ENCODE measurements at places on chromosomes 3 and 15. TPM values are rescaled to one million over a fixed set of nuclear protein-coding genes. Genes with fewer than 3 reads are reported as not detected.

Gene BMF
- total RNA-seq, result 31.0 TPM

DNA sequence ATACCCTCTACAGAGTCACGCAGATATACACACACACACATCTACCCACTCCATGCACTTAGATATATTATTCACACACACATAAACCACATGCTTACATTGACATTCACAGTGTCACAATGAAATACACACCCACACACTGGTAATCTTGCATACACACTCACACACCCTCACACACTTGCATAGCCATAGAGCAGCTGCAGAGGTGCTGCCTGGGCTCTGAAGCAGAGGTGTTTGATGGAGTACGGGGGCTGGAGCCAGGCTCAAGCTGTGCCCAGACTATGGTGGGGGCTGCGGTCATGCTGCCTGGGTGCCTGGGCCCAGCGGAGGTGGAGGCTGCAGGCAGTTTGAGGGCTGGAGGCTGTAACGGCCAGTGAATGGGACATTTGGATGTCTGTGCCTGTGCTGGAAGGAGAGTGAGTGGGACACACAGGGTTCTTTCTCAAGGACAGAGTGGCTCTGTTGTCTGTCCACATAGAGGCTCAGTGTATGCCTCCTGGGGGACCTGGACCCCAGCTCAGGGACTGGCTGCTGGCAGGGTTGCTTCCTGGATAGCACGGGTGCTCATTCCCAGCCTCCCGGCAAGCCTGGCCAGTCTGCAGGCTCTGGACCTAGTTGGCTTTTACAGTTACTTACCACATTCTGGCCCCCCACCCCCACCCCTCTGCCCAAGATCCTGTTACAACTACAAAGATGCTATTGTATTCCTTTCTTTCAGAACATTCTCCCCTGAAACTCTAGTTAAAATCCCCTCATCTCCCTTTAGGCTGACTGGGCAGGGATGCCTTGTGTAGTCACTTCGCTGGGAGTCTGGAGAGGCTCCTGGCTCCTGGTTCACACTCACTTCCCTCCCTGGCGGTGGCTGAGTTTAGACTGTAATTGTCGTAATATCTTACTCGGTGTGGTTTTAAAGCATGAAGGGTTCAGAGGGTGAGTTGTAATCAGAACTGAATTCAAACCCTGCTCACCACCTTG is 12.5 kb downstream of the GASK1A start:
- no peaks in the 10 kb centered on the region for H3K27me3 ChIP-seq
- no peak overlapping the region for H3K27ac ChIP-seq

Gene IMPG2
- 0.26 TPM for total RNA-seq

DNA sequence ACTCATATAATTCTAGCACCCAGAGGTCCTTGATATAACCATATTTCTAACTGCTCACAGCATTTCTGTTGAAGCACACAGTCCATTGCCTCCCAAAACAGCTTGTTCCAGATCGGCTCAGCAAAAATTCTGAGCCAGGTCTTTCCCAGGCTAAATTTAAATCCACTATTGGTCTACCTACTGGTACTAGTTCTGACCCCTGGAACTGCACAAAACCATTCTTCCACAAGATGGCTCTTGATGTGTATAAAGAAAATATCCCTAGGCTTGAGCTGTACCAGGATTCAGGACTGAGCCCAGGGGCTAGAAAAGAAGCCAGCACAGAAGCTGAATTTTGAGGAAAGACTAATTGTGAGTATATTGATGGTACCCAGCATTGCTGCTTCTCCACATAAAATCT is 75.4 kb upstream of the ABHD17C start:
- no peak overlapping the region for H3K4me3 ChIP-seq
- H3K36me3 ChIP-seq, result no peaks in the 10 kb centered on the region
- no peaks in the 10 kb centered on the region for H3K27me3 ChIP-seq
- no peak overlapping the region for H3K27ac ChIP-seq
- H3K4me1 ChIP-seq, result no peaks in the 10 kb centered on the region

- no peaks in the 10 kb centered on the region for H3K36me3 ChIP-seq
- H3K27ac ChIP-seq, result no peak overlapping the region
- no peak overlapping the region for H3K4me3 ChIP-seq
- H3K27me3 ChIP-seq, result no peaks in the 10 kb centered on the region
Observed at GRCh38 chr3:90221900-90222299, 1114.5 kb downstream of the EPHA3 start.

DNA sequence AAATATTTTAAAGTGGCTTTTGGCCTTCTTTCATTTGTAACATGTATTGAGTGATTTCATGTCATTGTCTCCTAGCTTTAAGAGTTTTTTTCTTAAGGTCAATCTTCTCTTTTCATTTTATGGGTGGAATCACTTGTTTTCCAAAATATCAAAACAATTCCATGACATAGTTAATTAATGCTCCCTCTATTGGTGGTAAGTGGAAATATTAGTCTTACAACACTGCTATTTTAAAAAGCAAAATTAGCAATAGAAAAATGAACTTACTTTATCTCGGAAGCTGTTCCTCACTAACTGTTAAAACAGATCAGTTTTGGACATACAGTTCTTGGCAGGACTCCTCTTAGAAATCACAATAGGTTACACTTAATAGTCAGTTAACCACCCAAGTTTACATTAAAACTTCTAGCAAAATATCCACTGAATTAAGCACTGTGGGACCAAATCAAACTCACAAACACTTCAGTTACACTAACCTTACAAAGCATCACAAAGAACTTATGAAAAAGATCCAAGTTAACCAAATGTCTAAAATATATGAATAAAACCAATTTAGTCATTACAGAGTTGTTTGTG is 42.4 kb downstream of the TIGIT start:
- no peak overlapping the region for H3K27ac ChIP-seq
- no peaks in the 10 kb centered on the region for H3K4me1 ChIP-seq
- DNase-seq, result peak; percentile 13
- H3K36me3 ChIP-seq, result peaks cover 5% of the 10 kb centered on the region
- H3K4me3 ChIP-seq, result no peak overlapping the region

Gene IL20RB
- 22.0 TPM for total RNA-seq

Gene PYGO1
- total RNA-seq, result 4.6 TPM

DNA sequence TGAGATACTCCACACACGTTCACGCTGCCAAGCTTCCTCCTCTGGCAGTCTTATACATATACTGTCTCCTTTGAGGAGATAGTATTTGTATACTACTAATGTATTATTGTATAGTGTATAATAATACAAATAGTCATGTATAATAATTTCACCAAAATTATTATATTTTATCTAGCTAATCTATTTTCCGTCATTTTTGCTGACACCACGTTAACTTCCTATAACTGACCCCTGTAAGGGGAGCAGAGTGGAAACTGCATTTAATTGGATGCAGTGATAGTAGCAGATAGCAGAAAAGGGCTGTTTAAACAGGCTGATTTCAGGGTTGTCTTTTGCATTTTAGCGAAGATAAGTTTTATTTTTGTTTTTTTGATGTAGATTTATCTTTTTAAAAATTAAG is 30.5 kb upstream of the TMEM42 start:
- no peak overlapping the region for H3K4me3 ChIP-seq
- H3K27me3 ChIP-seq, result no peaks in the 10 kb centered on the region
- DNase-seq, result no peak
- no peaks in the 10 kb centered on the region for H3K4me1 ChIP-seq
- H3K27ac ChIP-seq, result no peak overlapping the region

Gene MAGI1
- total RNA-seq, result 31.8 TPM

- DNase-seq, result no peak
- no peaks in the 10 kb centered on the region for H3K36me3 ChIP-seq
Observed at GRCh38 chr3:45617430-45618080, 23.0 kb downstream of the LIMD1 start.

GRCh38 chr3:197027896-197028727 is 1.5 kb downstream of the MELTF start:
- H3K27ac ChIP-seq, result no peak overlapping the region
- H3K36me3 ChIP-seq, result no peaks in the 10 kb centered on the region
- peaks cover 24% of the 10 kb centered on the region for H3K4me1 ChIP-seq
- DNase-seq, result no peak
- peaks cover 4% of the 10 kb centered on the region for H3K27me3 ChIP-seq
- H3K4me3 ChIP-seq, result no peak overlapping the region

DNA sequence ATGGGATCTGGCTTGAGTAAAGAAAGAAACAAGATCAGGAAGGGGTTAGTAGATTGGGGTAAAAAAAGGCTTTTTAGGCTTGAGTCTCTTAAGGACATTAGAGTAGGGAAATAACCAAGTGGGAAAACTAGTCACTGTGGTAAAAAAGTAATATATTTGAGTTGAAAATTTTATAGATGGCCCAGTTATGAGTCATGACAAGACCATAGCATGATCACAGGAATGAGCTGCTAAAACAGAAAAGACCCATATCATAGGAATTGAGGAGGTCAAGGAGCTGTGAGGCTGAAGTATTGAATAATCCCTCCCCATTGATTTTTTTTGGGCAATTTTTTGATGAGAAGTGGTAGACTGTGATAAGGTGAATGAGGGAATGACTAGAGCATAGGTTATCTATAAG is 69.2 kb upstream of the TBC1D5 start:
- H3K27ac ChIP-seq, result no peak overlapping the region
- H3K27me3 ChIP-seq, result no peaks in the 10 kb centered on the region
- no peaks in the 10 kb centered on the region for H3K36me3 ChIP-seq

GRCh38 chr3:82084824-82085223 is 323.4 kb upstream of the GBE1 start:
- no peak overlapping the region for H3K4me3 ChIP-seq
- DNase-seq, result no peak
- peaks cover 18% of the 10 kb centered on the region for H3K4me1 ChIP-seq
- no peaks in the 10 kb centered on the region for H3K27me3 ChIP-seq
- no peaks in the 10 kb centered on the region for H3K36me3 ChIP-seq
- no peak overlapping the region for H3K27ac ChIP-seq

- H3K4me3 ChIP-seq, result peak within 1 kb of the TSS; percentile 50
- H3K27me3 ChIP-seq, result peaks cover 49% of the 10 kb centered on the region
- no peaks in the 10 kb centered on the region for H3K36me3 ChIP-seq
- no peak within 1 kb of the TSS for H3K27ac ChIP-seq
- H3K4me1 ChIP-seq, result peaks cover 16% of the 10 kb centered on the region
Observed at GRCh38 chr3:160225176-160226025, at the start of gene C3orf80. C3orf80 (plus strand) TSS chr3:160225422; CDS start chr3:160225636, 214 bp downstream.

GRCh38 chr15:85840079-85840801 is 45.5 kb upstream of the KLHL25 start:
- peak overlapping the region; percentile 48 for H3K4me3 ChIP-seq
- peaks cover 4% of the 10 kb centered on the region for H3K4me1 ChIP-seq
- H3K36me3 ChIP-seq, result no peaks in the 10 kb centered on the region
- no peak overlapping the region for H3K27ac ChIP-seq

DNA sequence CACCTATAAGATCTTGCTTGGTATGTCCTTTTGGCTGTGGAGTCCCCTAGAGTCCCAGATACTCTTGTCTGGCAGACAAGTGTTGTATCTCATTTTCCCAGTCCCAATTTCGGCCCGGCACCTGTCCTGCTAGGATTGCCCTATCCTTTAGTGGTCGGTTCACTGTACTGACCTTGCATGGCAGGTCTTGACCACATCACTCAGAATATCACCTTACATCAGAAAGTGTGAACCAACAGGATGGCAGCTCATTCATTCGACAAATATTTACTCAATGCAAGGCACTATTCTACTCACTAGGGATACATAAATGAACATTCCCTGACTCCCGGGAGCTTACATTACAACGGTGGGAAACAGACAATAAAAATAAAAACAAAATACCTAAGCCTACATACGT is 5.7 kb upstream of the CCDC80 start:
- no peak for DNase-seq
- peak overlapping the region; percentile 57 for H3K27ac ChIP-seq
- peaks cover 50% of the 10 kb centered on the region for H3K4me1 ChIP-seq
- H3K4me3 ChIP-seq, result no peak overlapping the region

DNA sequence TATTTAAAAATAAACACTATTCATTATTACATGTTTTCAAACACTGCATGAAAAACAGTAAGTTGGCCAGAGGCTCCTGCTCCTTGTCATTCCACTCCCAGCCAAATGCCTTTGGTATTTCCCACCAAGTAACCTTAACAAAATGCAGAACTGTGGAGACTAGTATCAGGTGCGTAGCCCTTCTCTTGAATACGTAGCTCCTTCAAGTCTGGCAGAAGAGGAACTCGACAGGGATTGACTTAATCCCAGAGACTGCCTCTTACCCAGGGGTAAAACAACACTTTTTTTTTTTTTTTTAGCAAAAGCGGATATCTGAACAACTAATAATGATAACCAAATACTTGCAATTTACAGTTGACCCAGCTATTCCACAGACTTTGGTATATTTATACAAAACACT is 738 bp downstream of the COMMD2 start:
- no peak for DNase-seq
- H3K4me3 ChIP-seq, result peak overlapping the region; percentile 95
- no peak overlapping the region for H3K27ac ChIP-seq
- peaks cover 5% of the 10 kb centered on the region for H3K4me1 ChIP-seq

- no peaks in the 10 kb centered on the region for H3K36me3 ChIP-seq
- no peak overlapping the region for H3K4me3 ChIP-seq
- no peak overlapping the region for H3K27ac ChIP-seq
- no peaks in the 10 kb centered on the region for H3K4me1 ChIP-seq
- DNase-seq, result peak; percentile 4
Observed at GRCh38 chr3:152554980-152555379, 280.0 kb upstream of the P2RY1 start.

DNA sequence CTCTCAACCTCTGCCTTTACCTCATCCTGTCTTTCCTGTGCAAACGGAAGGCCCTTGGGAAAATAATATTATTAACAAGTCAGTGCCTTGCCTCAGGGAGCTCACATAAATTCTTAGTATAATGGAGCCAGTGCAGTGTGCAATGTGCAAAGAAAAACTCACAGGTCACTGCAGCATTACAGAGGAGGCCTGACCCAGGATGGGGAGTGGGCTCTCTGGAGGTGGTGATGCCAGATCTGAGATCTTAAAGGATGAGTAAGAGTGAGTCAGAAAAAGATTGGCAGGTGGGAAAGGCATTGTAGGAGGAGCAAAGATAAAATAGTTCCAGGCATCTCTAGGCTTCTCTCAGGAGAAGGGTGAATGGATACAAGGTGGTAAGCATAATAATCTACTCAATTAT is 185.6 kb upstream of the ADAMTS9 start:
- H3K36me3 ChIP-seq, result no peaks in the 10 kb centered on the region
- no peak overlapping the region for H3K27ac ChIP-seq
- peak; percentile 6 for DNase-seq
- no peaks in the 10 kb centered on the region for H3K27me3 ChIP-seq
- H3K4me1 ChIP-seq, result no peaks in the 10 kb centered on the region

Gene CFAP100
- total RNA-seq, result not detected

Gene GOLGA6A
- total RNA-seq, result 0.31 TPM
